ENCODE measurements at places on chromosomes 1 and 21.

- peak; percentile 19 for DNase-seq
These were observed 25.7 kb downstream of the CTH start for GRCh38 chr1:70436622-70437251.

DNA sequence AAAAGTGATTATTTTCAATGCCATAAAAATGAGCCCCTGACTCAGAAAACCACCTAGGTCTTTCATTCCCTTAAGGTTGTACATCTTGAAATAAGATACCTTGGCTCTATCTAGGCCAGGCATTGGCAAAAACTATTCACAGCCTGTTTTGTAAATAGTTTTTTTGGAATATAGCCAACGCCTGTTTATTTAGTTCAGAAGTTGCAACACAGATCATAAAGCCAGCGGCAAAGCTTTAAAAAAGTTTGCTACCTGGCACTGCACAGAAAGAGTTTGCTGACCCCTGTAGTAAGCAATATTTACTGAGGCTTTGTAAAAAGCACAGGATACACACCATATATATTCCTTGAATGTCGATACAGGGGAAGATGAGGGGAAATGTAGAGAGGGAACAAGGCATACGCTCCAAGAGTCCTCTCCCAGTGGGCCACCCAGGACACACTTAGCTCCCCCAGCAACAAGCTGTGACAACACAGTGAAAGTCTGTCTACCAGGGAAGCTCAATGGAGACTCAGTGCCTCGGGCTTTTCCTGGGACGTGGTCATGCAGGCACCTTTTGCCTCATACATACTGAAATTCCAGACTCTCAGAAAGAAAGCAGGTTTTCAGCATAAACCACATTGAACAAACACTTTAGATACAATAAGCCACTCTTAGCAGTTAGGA, 20.5 kb downstream of the TARBP1 start:
- no peak for DNase-seq

- no peak for DNase-seq
These were observed 1269.6 kb upstream of the ADGRL2 start for GRCh38 chr1:80531182-80531581.

DNA sequence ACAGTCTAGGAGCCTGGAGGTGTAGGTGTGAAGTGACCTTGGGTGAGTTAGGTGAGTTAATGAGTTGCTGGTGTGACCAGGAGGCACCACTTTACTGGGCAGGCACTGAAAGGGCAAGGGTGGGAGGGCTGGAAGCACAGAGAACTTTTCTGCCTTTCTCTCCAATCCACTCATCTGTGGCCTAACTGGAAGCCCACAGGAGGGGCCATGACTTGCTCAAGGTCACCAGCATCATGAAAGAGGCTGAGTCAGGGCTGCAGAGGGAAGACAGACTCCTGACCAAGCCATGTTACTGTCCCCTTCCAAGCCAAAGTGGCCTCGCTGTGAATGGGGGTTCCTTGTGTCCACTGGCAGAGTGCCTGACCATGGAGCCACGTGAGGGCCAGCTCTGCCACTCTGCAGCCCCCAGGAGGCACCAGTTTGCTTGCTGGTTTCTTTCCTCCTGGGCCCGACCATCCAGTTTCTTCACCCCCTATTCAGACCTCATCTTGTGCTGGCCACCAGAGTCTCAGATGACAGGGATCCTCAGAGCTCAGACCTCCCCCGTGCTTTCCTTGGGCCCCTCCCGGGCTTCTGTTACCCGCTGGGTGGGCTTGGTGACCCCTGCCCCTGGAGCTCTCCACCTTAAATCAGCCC, 4.3 kb upstream of the BSND start:
- DNase-seq: no peak

DNA sequence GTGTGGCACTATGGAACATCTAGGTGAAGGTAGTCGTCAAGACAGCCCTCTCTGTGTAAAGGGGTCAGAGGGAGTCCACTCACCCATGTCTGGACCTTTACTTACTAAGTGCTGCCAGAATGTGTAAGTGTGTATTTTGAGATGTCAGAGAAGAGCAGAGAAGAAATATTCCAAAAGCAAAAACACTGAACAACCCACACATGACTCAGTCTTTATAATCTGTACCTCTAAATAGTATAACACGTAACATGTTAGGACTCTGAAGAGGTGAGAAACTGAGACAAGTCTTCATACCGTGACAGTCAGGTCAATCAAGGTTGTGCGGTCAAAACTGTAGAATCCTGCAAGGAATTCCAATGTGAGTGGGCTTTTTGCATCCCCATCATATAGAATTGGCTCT, 555.2 kb downstream of the LMO4 start:
- DNase-seq: no peak

GRCh38 chr1:15918962-15919715, 56.8 kb downstream of the ZBTB17 start:
- DNase-seq: no peak

GRCh38 chr1:211260141-211261107, 1.3 kb downstream of the RCOR3 start:
- peak; percentile 73 for DNase-seq

- no peak for DNase-seq
These were observed 125.6 kb downstream of the URB2 start for GRCh38 chr1:229751610-229752009.

GRCh38 chr1:231241750-231242149, 738 bp downstream of the GNPAT start:
- peak; percentile 22 for DNase-seq

- DNase-seq: no peak
These were observed 132.4 kb upstream of the TMEM51 start for GRCh38 chr1:15020943-15021745.

DNA sequence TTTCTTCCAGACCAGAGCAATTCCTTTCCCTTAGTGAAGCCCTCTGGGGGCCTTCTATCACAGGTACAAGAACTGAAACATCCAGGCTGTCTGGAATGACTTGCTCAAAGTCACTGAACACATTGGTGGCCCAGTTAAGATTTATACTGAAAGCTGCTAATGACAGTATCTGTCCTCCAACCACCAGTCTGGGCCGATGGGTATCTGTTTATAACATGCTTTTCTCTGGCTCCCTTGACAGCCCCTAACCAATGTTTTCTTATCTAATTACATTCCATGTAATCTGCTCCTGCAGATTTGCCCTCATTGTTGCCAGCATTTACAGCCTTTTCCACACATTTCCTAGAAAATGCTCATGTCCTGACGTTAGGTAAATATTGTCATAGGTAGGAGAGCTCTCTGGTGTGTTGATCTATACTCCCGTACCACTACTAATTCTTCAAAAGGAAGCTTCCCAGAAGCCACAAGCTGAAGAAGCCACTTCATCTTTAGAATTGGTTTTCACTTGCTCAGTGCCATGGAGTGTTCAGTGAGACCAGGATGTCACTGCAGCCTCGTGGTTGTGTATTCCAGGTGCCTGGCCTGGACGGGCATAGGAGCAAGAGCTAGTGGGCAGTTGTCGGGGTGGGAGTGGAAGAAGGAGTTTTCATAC, 163.9 kb downstream of the TSEN15 start:
- no peak for DNase-seq

GRCh38 chr1:26142159-26142558, 16.7 kb upstream of the FAM110D start:
- no peak for DNase-seq

DNA sequence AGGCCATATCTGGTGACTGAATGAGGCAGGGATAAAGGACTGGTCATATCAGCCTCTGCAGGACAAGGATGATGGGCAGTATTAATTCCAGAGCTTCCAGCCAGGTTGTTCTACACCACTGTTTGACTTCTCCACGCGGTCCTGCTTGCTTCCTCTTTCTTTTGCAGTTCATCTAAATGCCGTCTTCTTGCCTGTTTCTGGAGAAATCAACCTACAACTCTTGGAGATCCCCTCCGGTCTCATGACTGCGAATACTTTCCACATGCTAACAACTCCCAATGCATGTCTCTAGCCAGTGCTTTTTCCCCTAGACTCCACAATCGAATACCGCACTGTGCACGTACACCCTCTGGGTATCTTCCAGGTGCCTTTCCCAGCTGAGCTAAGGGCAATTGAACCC, 14.1 kb upstream of the TIAM1 start:
- DNase-seq: no peak

GRCh38 chr1:43386676-43387075, 2.9 kb downstream of the MED8 start:
- no peak for DNase-seq

DNA sequence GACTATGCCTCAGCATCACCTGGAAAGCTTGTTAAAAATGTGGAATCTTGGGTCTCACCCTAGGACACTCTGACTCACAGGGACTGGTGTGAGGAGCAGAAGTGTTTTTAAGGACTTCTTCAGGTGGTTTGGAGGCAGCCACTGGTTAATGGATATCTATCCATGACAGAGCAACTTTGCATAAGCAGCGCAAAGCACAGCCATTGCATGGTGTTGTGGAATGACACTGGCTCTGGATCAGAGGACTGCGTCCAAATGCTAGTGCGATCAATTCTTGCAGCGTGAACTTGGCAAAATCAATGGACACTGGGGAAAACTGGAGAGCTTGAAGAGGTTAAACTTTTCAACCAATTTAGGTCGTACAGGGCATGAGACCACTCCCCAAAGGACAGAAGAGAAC, 116.8 kb upstream of the FAM78B start:
- no peak for DNase-seq

DNA sequence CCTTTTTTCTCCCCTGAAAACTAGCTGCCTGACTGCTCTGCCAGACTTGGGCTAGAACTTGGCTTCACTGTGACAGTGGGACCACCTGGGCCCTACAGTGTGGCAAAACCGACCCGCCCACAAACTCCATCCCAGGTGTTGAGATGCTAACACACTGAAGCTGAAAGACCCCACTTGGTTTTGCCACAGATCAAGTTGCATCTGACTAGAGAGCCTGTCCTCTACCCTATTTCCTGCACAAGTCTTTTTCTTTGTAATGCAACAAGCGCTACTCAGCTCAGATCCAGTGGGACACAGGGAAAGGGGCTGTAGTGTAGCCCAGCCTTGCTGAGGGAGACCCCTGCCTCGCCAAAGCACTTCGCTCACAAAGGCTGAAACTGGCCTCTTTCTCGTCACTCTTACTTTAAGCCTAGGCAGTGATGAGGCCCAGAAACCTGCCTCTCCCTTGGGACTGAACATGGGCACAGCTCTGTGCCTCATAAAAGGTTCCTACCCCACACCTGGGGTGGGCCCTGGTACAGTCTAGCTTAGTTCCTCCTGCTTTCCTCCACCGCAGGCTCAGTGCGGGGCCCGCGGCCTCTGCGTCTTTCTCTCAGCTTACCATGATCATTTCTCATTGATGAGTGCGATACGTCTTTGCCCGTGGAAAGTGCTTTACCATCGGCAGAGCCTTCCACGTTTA, 9.7 kb downstream of the ALPL start:
- DNase-seq: no peak

DNA sequence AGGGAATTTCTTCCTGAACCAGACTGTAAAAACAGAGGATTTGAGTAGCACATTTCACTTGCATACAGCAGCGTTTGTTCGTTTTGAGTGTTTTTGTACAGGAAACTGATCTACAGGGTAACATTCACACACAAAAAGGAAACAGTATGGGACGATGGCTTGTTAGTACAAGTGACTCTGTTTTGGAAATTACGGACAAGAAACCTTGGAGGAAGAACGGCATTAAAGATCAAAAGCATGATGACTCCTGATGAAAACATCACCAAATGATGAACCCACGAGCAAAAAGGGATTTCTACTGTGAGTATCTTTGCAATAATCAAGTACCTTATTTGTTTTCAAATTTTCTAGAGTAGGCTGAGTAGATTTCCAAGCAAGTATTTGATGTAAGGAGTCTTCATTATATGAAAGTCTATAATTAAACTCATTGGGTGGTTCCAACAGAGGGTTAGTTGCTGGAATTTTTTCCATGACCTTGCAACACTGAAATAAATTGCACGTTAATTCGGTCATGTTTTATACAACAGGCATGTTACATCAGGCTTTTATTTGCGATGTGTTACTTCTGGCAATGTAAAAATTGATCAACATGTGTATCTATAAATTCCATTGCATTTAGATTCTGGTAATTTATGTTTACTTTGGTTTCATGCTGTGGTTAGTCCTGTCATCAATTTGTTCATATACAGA, 76.7 kb upstream of the KCNK2 start:
- no peak for DNase-seq

- peak; percentile 67 for DNase-seq
These were observed 49.4 kb upstream of the KIAA1614 start for GRCh38 chr1:180863158-180863775.

DNA sequence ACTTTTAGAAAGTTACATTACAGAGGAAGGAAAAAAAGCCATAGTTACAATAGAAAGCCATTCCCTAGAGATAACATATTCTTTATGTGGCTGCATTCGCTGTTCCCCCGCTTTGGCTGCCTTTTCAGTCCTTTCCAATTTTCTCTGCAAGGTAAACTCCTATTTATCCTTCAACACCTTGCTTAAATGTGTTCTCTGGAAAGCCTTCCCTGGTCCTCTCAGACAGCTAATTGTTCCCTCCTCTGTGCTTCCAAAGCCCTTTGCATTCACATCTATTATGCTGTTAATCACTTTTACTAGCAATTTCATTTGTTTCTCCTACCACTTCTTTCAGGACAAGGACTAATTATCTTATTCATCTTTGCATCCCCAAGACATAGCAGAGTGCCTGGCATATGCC, 1.6 kb downstream of the PHC2 start:
- peak; percentile 29 for DNase-seq

- DNase-seq: no peak
These were observed 95.1 kb upstream of the WLS start for GRCh38 chr1:68327414-68327813.

GRCh38 chr1:176174108-176174507, 33.0 kb downstream of the COP1 start:
- DNase-seq: no peak

- DNase-seq: no peak
These were observed 23.4 kb downstream of the CCSAP start for GRCh38 chr1:229319487-229319886.

- peak; percentile 96 for DNase-seq
These were observed 17.1 kb downstream of the TTF2 start for GRCh38 chr1:117077267-117077666.

GRCh38 chr1:942411-942821, 16.6 kb downstream of the NOC2L start:
- DNase-seq: no peak
